ENCODE measurements at places on chromosomes 5 and 9. TPM values are rescaled to one million over a fixed set of nuclear protein-coding genes. Genes with fewer than 3 reads are reported as not detected.

GRCh38 chr9:15856591-15856990 lies 303.7 kb downstream of the CCDC171 start:
- no peaks in the 10 kb centered on the region for H3K36me3 ChIP-seq
- no peak overlapping the region for H3K4me3 ChIP-seq
- DNase-seq, result no peak
- no peaks in the 10 kb centered on the region for H3K27me3 ChIP-seq

GRCh38 chr5:132764671-132765238 lies 12.3 kb downstream of the SEPTIN8 start:
- H3K4me3 ChIP-seq, result no peak overlapping the region
- no peak overlapping the region for H3K27ac ChIP-seq
- H3K36me3 ChIP-seq, result peaks cover 39% of the 10 kb centered on the region
- peaks cover 18% of the 10 kb centered on the region for H3K4me1 ChIP-seq
- DNase-seq, result no peak

DNA sequence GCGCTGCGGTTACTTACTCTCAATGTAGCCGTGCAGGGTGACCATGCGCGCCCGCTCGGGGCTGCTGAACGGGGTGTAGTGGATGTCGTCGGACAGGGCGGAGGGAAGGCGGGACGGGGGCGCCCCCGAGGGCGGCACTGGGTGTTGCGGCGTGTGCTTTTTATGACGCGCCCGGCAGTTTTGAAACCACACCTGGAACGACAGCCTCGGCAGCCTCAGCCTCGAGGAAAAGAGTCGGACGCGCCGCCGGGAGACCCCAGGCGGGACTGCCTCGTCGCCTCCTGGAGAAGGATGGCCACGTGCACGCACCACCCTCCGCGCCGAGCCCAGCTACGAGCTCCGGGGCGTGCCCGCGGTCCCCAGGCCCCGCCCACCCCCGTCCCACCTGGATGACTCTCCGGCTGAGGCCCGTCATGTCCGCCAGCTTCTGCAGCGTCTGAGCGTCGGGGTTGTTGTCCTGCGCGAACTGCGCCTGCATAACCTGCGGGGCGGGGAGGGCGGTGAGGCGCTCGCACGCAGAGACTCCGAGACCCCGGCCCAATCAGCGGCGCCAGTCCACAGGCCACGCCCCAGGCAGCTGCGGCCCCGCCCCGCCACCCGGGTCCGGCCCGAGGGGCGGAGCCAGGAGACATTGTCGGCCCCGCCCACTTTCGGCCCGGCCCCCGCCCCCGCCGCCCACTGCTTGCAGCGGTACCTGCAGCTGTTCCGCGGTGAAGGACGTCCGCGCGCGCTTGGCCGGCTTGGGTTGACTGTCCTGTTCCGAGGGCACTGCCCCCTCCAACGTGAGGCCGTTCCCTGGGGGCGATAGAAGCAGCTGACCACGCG lies 15.0 kb downstream of the LHX6 start:
- peaks cover 81% of the 10 kb centered on the region for H3K27me3 ChIP-seq
- peak overlapping the region; percentile 40 for H3K4me3 ChIP-seq
- no peak overlapping the region for H3K27ac ChIP-seq
- peaks cover 6% of the 10 kb centered on the region for H3K4me1 ChIP-seq
- no peaks in the 10 kb centered on the region for H3K36me3 ChIP-seq

Gene TUSC1
- total RNA-seq, result 15.0 TPM

DNA sequence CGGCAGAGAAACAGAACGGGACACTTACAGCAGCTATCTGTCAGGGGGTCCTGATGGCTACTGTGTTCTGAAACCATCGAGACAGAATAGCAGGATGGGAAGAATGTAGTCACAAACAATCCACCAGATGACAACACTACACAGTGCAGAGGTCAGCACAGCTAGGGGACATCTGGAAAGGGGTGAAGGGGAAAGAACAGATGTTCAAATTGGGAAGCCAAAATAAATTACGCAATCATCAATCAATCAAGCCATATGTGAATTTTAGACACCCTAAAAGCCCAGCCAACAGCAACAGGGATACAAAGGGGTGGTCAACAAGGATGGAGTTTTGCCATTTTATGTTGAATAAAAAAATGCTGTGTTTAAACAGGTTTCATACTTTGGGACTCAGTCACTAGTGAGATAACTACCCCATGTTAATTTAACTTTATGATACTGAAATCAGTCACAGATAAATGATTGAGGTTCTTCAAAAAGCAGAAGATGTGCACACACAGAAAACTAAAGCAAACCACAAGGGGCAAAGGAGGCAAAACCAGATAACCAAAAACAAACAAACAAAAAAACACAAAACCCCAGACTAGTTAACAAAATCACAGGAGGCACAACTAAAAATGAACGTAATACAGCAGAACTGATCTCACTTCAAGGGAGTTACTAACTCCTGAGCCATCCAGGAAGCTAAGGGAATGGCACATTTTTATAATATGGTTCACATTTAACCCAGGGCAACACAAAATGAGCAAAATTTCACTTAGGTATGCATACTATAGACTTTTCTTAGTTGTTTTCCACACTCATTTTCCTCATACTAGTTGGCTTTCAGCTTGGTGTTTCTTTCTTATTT lies 65.9 kb downstream of the HABP4 start:
- peaks cover 4% of the 10 kb centered on the region for H3K36me3 ChIP-seq
- no peak for DNase-seq

Gene PCDHA5
- 0.43 TPM for total RNA-seq

DNA sequence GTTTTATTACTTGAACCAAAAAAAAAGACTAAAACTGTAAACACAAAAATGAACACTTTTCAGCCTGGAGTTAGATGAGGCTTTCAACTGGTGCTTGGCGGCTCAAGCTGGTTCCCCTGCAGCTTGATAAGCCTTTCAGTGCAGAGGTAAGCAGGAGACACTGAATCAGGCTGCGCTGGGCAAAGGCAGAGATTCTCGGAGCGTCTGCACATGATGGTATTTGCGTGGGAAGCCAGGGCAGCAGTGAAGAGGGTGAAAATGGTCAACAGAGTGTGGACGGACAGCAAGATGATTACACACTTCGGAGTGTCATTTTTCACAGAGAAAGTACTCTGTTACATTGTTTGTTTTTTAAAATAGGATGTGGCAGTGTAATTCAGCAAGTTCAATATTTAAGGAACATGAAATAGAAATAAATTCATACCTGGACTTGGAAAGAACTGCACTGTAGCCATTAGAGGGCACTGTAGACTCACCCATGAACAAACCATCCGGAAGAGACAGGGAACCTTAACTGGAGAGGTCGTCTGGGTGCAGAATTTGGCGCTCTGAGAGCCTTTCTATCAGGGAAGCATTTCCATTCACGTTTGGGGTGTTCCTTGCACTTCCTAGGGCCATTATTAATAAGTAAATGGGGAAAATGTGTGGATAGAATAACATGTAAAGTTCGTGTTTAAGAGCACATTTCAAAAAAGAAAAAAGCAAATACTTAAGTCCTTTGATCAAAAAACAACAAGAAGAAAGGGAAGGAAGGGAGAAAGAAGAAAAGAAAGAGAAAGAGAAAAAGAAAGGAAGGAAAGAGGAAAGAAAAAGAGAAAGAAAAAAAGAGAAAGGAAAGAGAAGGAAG lies 69.8 kb downstream of the ICE1 start:
- peaks cover 36% of the 10 kb centered on the region for H3K36me3 ChIP-seq
- H3K27me3 ChIP-seq, result no peaks in the 10 kb centered on the region
- DNase-seq, result no peak
- no peak overlapping the region for H3K4me3 ChIP-seq

GRCh38 chr5:126044111-126044668 lies 379.0 kb upstream of the GRAMD2B start:
- H3K4me3 ChIP-seq, result no peak overlapping the region
- no peaks in the 10 kb centered on the region for H3K27me3 ChIP-seq
- no peaks in the 10 kb centered on the region for H3K4me1 ChIP-seq
- H3K36me3 ChIP-seq, result no peaks in the 10 kb centered on the region
- DNase-seq, result no peak

Gene ZFP37
- 2.4 TPM for total RNA-seq

Gene PLCXD3
- 2.6 TPM for total RNA-seq

DNA sequence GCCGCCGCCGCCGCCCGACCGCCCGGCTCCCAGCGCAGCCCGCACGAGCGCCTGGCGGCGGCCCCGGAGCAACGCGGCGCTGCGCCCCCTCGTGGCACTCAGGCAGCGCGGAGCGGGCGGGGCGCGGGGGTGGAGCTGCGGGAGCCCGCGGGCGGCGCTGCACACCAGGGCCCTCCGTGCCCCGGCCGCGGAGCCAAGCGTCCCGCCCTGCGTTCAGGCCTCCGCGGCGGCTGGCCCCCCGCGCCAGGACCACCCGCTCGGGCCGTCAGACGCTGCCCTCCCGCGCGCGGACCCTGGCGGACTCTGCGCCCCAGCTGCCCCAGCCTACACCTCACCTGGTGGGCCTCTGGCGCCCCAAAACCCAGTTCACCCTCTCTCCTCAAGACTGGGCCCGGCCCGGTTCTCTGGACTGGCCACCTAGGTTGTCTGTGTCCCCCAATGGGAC lies at the start of gene RASGEF1C:
RASGEF1C (minus strand) TSS at position 75 of the 445 bp plus-strand sequence. CDS start 71,159 bp downstream, outside the sequence.
- no peak within 1 kb of the TSS for H3K27ac ChIP-seq
- peak within 1 kb of the TSS; percentile 16 for H3K4me3 ChIP-seq

- H3K36me3 ChIP-seq, result peaks cover 60% of the 10 kb centered on the region
- no peak for DNase-seq
- H3K4me3 ChIP-seq, result no peak overlapping the region
- peaks cover 21% of the 10 kb centered on the region for H3K4me1 ChIP-seq
These were observed 2.4 kb downstream of the CHMP5 start for GRCh38 chr9:33267151-33267767.

DNA sequence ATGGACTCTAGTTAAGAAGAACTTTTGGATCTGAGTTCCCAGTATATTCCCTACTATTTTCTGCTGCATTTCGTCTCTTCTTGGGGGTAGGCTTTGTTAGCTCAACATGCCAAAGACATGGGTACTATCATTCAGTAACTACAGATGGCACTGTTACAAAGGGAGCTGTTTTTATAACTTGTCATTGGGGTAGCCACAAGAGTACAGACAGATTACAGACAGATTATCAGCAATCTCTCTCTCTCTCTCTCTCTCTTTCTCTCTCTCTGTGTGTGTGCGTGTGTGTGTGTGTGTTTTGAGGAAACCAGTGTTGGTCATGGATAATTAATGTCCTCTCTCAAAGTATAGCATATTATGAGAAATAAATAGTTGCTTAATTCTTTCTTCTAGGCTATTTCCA lies 116.1 kb downstream of the WDR70 start:
- no peaks in the 10 kb centered on the region for H3K4me1 ChIP-seq
- no peak overlapping the region for H3K27ac ChIP-seq
- H3K4me3 ChIP-seq, result no peak overlapping the region
- no peaks in the 10 kb centered on the region for H3K27me3 ChIP-seq
- DNase-seq, result no peak

Gene PTGES
- total RNA-seq, result 2.1 TPM

Gene PDCD1LG2
- 6.3 TPM for total RNA-seq

DNA sequence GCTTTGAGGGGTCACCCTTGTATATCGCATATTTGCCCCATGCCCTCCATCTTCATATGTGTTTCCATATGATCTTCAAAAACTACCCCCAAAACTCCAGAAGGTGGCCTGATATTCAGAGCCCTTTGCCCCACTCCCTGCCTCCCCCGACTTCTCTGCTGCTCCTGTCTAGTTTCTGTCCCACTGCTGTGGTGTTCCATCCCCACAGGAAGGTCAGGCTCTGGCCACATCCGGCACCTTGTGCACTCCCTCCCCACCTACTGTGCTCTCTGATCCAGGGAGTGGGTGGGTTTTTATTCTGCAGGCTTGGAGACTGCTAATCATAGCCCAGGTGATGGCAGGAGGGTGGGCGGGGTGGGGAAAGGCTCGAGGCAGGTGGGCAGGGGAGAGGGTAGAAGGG lies 52.4 kb downstream of the TMOD1 start:
- no peak overlapping the region for H3K27ac ChIP-seq
- peaks cover 20% of the 10 kb centered on the region for H3K4me1 ChIP-seq
- H3K4me3 ChIP-seq, result no peak overlapping the region
- peak; percentile 29 for DNase-seq

DNA sequence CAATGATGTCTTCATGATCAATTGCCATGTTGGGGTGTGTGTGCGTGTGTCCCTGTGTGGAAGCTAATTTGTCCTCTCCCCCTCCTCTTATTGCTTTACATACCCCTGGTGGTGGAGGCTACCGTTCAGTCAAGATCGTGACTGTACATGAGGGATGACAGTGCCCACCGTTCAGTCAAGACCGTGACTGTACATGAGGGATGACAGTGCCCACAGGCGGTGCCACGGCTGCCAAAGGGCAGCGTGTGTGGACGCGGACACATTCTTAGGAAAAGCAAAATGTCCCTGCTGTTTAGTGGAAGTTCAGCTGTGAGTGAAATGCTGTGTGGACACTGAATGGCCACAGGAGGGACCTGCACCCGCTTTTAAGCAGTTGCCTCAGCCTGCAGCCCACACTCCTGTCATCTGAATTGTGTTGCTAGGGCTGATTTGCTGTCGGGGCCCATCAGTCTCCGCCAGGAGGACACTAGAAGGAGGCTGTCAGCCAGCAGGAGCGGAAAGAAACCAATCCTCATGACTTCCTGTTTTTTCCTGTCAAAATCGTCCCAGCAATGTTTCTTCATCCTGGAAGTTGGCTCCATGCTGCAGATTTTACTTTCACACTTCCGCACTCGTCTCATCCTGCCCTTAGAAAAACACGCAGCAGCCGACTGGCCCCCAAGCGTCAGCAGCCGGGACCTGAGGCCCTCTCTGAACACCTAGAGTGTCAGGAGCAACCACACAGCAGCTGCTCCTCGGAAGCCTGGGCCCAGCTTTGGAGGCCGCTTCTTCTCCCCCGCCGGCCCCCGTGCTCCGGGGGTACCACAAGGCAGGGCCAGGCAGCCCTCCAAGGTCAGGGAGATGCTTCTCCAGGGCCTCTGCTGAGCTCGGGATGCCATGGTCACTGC lies 9.1 kb downstream of the OR2V1 start:
- no peak overlapping the region for H3K27ac ChIP-seq
- DNase-seq, result peak; percentile 57
- no peak overlapping the region for H3K4me3 ChIP-seq

Gene CDH18
- total RNA-seq, result not detected

DNA sequence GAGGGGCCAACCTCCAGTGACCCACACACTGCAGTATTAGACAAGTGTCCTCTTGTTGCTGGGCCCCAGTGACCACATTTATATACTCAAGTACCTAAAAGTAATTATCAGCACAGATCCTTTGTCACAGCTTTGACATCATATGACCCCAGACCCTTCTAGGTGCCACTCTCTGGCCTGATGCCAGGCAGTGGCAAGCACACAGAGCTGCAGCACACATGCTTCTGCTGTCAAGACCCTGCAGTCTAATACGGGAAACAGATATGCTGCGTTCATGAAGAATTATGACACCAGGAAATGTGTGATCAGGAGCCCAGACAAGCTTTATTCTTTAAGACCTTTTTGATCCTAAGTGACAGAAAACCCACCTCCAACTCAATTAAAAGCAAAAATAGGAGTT lies 63.8 kb upstream of the AFAP1L1 start:
- no peak overlapping the region for H3K4me3 ChIP-seq
- DNase-seq, result no peak
- H3K27me3 ChIP-seq, result no peaks in the 10 kb centered on the region
- no peaks in the 10 kb centered on the region for H3K36me3 ChIP-seq

Gene SLC46A2
- total RNA-seq, result 17.0 TPM

GRCh38 chr5:124923131-124923530 lies 176.7 kb upstream of the ZNF608 start:
- H3K4me3 ChIP-seq, result no peak overlapping the region
- no peak for DNase-seq
- H3K27ac ChIP-seq, result no peak overlapping the region
- peaks cover 14% of the 10 kb centered on the region for H3K4me1 ChIP-seq

Measured in upper lobe of right lung (tissue), 1 donor.